ENCODE measurements at places on chromosomes 7 and 10. TPM values are rescaled to one million over a fixed set of nuclear protein-coding genes. Genes with fewer than 3 reads are reported as not detected.

DNA sequence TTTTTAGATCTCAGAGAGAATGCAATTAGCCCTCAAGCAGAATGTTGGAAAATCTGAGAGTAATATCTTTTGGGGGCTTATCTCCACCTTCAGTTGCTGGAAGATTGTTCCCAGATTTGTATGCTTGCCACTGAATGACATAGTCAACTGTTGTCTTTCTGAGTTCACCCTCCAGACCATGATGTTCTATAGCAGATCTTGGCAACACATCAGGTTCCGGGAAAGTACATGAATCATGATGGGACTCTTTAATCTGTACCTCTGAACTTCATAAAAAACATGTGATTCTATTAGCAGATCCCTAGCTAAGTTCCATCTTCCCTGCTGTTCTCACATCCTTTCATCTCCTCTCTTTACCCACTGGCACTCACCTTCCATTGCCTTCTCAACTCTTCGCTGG is 68.9 kb downstream of the PLCE1 start:
- DNase-seq: no peak

DNA sequence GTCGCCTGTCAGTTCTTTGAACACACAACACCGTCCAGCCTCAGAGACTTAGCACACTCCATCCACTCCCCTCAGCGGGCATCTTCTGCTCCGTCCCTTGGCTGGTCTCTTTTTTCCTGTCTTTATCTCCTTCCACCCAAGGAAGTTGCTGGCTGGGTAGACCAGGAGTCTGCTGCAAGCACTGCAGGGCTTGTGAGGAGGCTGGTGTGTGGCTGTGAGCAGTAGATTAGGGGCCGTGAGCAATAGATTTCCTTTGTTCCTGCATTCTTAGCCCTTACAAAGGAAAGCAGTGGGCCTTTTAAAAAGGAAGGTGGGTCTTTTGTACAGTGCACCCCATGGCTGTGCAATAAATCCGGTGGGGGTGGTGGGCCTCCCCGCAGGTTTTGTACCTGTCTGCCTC is 100.3 kb upstream of the BTBD16 start:
- no peak for DNase-seq

DNA sequence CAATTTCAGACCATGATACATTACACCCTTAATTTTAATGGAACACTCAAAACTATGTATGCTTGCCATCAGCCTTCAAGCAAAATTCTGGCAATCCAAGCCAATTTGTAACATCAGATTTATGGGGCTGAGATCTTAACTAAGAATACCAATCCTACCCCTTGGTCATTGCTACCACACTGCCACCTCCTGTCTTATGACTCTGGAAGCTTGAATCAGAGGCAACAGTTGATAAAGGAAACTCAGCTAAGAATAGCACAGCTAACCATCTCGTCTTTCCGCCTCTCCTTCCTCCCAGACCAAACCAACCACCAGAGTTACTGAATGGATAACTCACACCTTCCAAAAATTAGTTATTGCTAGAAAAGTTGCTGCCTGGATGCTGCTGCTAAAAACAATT is 7.4 kb downstream of the IGF2BP3 start:
- DNase-seq: no peak

GRCh38 chr7:158266426-158266816 is 321.2 kb downstream of the PTPRN2 start:
- peak; percentile 64 for DNase-seq

DNA sequence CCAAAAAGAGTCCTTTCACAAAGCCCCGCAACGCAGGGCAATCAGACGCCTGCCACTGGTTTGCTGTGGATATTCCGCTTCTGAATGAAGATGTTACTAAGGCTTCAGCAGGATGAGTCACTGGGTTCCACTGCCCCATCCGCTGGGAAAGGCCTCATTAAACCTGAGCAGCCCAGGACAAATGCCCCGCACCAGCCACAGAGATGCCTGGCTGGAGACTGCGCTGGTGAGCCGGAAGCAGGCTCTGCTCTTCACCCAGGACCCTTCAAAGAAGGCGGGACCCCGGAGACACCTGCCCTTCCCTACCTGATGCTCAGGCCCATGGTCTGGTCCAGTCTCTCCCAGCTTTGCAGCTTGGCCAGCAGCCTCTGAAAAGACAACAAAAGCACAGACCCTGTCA is 19.8 kb downstream of the MAD1L1 start:
- no peak for DNase-seq

DNA sequence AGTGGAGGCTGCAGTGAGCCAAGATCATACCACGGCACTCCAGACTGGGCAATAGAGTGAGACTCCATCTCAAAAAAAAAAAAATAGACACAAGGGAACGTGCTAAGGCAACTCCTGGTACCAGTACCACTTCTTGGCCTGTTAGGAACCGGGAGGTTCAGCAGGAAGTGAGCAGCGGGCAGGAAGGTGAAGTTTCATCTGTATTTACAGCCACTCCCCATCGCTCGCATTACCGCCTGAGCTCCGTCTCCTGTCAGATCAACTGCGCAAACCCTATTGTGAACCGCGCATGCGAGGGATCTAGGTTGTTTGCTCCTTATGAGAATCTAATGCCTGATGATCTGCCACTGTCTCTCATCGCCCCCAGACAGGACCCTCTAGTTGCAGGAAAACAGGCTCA is 69.9 kb upstream of the FOXK1 start:
- no peak for DNase-seq

DNA sequence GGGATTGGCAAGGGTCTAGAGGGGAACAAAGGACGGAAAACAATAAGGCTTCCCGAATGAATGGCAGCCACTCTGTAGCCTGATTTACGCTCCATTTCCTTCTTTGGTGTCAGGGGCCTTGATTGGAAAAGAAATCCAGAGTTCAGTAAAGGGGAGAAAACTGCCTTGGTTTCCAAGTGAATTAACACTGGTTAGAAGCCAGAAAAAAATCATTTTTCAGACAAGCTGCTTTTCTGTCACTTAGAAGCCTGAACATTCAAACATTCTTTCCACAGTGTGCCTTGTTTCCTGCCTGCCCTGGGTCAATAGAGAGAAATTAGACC is 283 bp upstream of the TRDMT1 start:
- DNase-seq: no peak

The PIK3CG gene
- total RNA-seq: 7.9 TPM

The TRIM50 gene
- total RNA-seq: 0.71 TPM

The PLXNA4 gene
- 133 TPM for total RNA-seq

The AEBP1 gene
- 267 TPM for total RNA-seq

All from mesenteric fat pad (tissue), 1 donor.